Eye (tissue), 1 donor: ENCODE measurements at places on chromosomes 11 and 22.
A peak's percentile ranks its signal among the peaks of the same experiment; 100 is the strongest.

- DNase-seq: no peak
Observed at GRCh38 chr11:34464591-34465051, 25.9 kb downstream of the CAT start.

DNA sequence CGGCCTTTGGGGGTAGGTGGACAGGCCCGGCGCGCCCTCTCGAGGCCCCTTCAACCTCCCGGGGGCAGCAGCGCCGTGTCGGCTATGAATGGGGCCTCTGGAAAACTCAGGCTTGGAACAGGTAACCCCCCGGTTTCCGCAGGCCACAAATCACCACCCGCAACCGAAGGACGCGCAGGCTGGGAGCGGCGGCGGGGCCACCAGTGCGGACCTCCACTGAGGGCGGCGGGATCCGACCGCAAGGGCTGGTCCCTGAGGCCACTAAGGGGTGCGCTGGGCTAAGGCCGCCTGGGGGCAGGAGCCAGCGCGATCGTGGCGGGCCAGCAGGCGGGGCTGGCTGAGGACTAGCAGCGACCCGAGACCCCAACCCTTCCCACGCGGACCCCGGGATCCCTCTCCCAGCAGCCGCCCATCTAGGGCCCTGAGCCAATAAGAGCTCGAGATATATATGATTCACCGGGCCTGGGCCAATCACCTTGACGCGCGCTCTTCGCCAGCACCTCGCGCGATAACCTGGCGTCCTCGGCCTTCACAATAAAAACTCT is 609 bp upstream of the ATF4 start:
- no peak for DNase-seq

GRCh38 chr22:48709453-48709852 is 1118.2 kb downstream of the BRD1 start:
- DNase-seq: no peak

DNA sequence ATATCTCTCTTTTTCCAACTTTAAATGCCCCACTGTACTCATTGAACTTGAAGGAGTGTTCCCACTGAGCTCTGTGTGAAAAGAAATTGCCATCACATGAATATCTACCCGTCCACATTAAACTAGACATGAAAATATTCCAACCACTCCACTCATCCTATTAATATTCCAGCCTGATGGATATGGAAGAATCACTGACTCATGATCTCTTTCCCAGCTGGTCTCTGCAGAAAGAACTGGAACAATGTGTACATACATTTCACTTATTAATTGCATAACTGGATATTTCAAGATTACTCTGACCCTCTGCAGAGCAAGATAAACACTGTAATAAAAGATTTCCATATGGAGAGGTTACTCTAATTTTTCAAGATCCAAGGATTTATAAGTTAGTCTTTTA is 711.1 kb upstream of the LRRC4C start:
- DNase-seq: no peak

- DNase-seq: peak; percentile 73
Observed at GRCh38 chr11:114179234-114179941, 116.8 kb upstream of the NNMT start.

DNA sequence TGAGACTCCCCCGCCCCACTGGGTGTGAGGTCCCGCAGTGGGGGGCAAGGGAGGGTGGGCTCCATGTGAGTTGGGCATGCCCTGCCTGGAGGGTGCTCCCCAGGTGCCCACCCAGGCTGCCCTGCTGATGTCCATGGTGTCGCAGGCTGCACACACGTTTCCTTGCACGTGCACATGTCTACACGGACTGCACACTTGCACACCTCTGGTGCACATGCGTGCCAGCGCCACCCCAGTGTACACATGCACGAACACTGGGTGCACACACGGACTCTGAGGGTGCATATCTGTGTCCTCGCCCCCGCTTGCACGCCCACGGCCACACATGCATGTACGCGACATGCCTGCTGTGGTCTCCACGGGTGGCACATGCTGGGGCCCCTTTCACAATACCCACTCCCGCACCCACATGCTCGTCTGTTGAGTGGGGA is 35.2 kb upstream of the PRODH start:
- no peak for DNase-seq

DNA sequence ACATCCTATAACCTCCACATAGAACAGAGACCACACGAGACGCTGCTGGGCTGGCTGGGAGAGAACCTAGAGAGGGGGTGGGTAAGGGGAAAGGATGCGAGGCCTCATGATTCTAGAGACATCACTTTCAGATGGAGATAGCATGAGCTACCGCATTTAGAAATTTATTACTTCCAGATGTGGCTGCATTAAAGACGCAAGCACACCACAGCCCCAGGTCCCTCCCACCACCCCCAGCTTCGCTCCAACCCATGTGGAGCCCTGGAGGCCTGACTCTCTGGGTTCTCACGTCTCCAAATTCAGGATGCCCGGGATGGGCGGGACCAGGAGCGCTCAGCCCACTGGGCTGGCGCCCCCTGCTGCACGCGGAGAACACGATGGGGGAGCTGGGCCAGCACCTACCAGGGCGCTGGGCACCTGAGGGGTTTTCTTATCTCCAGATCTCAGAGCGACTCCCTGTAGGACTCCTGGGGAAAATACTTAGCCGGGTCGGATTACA is 13.6 kb downstream of the MRPL21 start:
- peak; percentile 79 for DNase-seq

GRCh38 chr11:47667135-47667534 is 24.8 kb upstream of the MTCH2 start:
- DNase-seq: no peak

- no peak for DNase-seq
Observed at GRCh38 chr22:16810188-16810802, 14.9 kb downstream of the XKR3 start.

DNA sequence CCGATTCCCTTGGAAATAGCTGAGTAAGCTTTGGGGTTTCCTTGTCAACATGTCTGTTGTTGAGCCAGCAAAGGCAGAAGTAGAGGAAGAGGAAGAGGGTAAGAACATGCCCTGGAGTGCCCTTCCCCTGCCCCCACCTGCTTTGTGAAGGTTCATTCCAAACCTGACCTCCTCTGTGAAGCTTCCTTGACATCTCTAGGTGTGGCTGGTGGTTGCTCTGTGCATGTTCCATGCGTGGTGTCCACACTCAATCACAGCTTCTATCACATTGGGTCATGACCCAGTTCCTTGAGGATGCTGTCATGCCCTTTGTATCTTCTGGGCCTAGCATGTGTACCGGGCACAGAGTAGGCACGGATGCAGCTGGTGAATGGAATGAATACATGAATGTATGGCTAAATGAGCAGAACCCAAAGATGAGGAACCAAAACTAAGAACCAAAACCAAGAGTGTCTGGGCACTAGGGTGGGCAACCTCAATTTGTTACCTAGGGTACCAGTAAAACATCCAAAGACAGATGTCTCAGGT is 23.7 kb upstream of the FXYD6 start:
- DNase-seq: no peak

GRCh38 chr11:127226949-127227348 is 226.4 kb upstream of the KIRREL3 start:
- no peak for DNase-seq

DNA sequence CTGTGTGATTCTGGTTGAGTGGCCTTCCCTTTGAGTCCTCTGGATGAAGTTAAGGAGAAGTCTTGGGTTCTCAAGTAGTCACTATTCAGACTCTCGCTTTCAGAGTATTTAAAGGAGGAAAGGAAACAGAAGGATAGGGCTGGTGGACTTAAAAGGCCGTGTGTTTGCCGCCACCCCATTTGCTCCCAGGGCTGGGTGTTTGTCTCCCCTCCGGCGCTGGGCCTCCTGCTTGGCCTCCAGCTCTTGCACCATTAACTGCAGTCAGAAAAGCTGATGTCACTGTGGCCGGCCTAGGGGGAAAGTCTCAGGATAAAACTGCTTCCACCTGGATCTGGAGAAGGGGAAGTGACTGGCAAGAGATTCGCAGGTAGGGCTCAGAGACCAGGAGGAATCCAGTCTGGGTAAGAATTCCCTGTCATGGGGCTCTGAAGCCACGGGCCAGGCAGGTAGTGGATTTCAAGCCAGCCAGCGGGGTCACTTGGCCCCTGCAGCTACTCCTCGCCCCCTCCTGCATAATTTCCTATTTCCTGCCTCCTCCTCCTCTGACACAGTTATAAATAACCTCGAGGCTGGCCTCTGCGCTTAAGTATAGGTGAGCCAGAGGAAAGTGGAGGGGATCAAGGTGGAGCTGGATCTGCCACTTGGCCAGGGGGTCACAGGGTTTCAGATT is 17.1 kb downstream of the TIMP3 start:
- no peak for DNase-seq

- DNase-seq: peak; percentile 96
Observed at GRCh38 chr11:72813740-72814285, 398 bp upstream of the ATG16L2 start.

DNA sequence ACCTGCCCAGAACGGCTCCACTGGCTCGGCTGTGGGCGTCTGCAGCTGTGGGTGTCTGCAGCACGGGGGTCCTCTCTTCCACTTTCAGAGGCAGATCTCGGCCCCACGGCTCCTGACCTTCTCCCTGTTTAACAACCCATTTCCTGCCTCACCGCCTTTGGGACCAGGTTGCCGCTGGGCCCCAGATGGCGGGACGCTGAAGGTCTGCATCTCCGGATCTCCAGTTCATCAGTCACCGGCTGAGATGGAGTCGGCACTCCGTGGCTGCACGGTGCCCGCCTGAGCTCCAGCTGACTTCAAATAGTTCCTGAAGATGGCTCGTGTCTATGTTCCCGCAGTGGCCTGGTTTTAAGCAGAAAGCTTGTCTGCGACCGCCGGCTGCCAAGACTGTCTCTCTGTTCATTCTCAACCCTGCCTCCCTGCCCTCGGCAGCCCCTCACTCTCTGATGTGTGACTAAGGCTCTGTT is 475.9 kb downstream of the BRD1 start:
- no peak for DNase-seq

DNA sequence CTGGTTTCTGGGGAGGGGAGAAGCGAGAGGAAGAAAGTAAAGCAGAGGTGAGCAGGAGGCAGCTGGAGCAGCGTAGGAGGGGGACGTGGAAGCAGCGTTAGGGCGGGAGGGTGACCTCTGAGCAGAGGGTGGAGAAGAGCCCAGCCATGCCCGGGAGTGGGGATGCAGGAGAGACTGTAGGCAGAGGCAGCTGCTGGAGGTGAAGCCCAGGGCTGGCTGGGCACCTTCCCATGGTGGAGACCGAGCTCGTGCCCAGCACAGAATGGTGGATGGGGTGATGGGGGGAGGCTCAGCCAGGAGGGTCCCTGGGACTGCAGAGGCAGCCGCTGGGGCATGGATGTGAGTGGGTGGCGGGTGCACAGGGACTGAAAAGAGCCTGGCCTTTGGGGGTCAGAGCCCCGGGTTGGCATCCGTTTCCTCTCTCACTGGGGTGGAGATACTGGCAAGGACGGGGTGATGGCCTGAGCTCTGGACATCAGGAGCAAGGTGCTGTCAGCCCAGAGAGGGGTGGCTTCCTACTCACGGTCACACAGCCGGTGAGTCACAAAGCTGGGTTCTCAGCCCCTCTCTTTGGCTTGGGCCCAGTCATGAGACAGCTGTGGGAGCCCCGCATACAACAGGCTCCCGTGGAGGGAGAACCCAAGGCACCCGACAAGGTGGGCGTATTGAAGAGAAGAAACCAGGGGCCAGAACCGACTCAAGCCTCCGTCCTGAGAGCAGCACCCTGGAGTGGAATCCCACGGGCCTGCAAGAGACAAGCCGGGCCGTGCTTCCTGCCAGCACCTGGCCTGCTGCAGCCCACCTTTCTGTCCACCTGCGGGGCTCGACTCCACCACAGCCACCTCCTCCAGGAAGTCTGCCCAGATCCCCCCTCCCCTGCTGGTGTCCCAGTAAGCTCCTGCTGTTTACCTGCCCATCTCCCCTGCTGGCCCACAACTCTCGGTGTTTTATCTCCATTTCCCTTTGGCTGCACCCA is 45.8 kb upstream of the FGF3 start:
- DNase-seq: no peak

- DNase-seq: no peak
Observed at GRCh38 chr22:19520566-19521305, 3.5 kb downstream of the CLDN5 start.

DNA sequence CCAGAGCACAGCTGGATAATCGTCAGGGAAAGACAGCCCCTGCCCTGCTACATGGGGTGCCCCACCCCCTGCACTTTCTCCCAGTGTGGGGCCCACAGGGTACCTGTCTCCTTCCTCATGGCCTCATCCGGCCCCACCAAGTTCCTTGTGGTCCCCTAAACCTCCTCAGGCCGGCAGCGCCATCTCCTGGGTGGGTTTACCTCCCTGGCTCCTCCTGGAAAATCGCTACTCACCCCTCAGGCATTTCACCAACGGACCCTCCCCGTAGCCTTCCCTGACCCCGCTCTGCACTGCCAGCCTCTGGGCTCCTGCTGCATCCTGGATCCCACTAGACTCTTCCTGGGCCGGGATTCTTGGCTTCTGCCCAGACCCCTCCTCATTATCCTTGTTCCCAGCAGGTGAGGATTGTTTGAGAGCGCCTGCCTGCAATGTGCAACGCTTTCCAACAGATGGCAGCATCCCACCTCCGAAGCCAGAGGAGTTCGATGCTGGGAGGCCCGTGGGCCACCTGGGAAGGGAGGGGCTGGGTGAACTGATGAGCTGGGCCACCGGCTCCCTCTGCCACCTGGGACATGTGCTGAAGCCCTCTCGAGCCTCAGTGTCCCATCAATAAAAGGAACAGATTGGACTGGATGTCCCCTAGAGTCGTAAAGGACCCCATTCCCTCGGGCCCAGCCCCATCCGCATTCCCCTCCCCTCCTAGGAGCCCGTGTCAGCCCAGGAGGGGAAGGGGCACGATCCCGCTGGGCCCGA is 44.2 kb upstream of the TTLL12 start:
- DNase-seq: peak; percentile 90

GRCh38 chr11:134597452-134597851 is 185.4 kb upstream of the B3GAT1 start:
- DNase-seq: no peak

- no peak for DNase-seq
Observed at GRCh38 chr11:102757823-102758549, 22.4 kb downstream of the MMP10 start.

- no peak for DNase-seq
Observed at GRCh38 chr22:32699001-32699582, 102.4 kb upstream of the TIMP3 start.

- DNase-seq: no peak
Observed at GRCh38 chr22:20021196-20022181, 579 bp downstream of the TANGO2 start.

- peak; percentile 24 for DNase-seq
Observed at GRCh38 chr11:27060816-27061460, 20.3 kb downstream of the BBOX1 start.

GRCh38 chr11:63557570-63557969 is 5.6 kb downstream of the PLAAT2 start:
- DNase-seq: no peak

- DNase-seq: peak; percentile 50
Observed at GRCh38 chr11:92383430-92383829, 158.8 kb downstream of the FAT3 start.
